ENCODE measurements at places on chromosomes 3 and 15. TPM values are rescaled to one million over a fixed set of nuclear protein-coding genes. Genes with fewer than 3 reads are reported as not detected.

The GALNT15 gene
- not detected for total RNA-seq

The GATA2 gene
- not detected for total RNA-seq

GRCh38 chr3:161859865-161860450 lies 363.4 kb downstream of the OTOL1 start:
- no peak for DNase-seq

GRCh38 chr3:119343719-119344118 lies 49.5 kb downstream of the ARHGAP31 start:
- no peak for DNase-seq

DNA sequence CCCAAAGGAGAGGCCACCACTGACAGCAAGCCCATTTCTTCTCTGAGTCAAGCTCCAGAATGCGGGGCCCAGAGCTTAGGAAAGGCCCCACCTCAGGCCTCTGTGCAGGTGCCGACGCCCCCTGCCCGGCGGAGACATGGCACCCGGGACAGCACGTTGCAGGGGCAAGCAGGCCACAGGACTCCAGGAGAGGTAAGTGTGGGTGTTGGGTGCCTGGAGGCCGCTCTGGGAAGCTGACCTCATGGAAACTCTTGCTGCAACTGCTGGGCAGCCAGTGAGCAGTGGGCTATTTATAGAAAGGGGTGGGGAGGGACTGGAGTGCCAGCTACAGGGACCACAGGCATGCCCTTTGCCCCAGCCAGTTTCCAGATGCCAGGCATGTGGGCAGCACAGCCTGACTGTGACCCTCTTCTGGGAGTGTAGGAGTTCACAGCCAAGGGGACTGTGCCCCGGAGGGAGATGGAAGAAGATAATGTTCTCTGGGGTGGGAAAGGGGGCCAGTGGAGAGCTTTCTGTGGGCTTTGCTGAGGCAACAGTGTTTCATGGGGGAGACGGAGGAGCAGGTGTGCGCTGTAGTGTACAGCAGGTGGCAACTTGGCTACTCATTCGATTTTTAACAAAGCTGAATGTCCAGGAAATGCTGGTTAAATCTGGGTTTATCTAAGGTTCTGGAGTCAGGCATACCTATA lies 23.7 kb downstream of the ALPK3 start:
- DNase-seq, result no peak

DNA sequence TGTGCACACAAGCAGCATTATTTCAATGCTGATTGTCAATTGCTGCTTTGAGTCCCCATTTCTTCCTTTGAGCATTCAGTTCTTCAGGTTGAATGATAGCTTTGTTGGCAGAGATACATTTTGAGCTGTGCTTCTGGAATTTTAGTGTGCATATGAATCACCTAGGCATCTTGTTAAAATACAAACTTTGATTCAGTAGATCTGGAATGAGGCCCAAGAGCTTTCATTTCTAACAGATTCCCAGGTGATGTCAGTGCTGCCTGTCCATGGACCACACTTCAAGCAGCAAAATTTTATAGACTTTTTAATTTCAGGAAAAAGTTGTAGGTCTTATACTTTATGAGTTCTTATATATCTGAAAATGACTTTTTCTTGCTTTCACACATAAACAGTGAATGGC lies 131.1 kb downstream of the ADAMTSL3 start:
- DNase-seq, result no peak

- no peak for DNase-seq
These were observed 220.3 kb downstream of the LRRN1 start for GRCh38 chr3:4019501-4019900.

- DNase-seq, result no peak
These were observed 180.4 kb downstream of the SMAD6 start for GRCh38 chr15:66882251-66883020.

GRCh38 chr3:122689587-122689986 lies 8.9 kb downstream of the PARP14 start:
- no peak for DNase-seq

- DNase-seq, result no peak
These were observed 38.1 kb upstream of the RASA2 start for GRCh38 chr3:141448606-141449220.

All from CD4-positive, alpha-beta memory T cell (primary cell).